Right lobe of liver (tissue), 6 donors: ENCODE measurements at places on chromosomes 6 and 20. TPM values are rescaled to one million over a fixed set of nuclear protein-coding genes. Genes with fewer than 3 reads are reported as not detected.

Gene COL19A1
- not detected for total RNA-seq

Gene KIAA1586
- total RNA-seq = 3.2 TPM

Gene C20orf144
- not detected for total RNA-seq

- no peak overlapping the region for H3K4me3 ChIP-seq
- H3K27me3 ChIP-seq = no peaks in the 10 kb centered on the region
- H3K4me1 ChIP-seq = no peaks in the 10 kb centered on the region
- no peak overlapping the region for H3K27ac ChIP-seq
- DNase-seq = no peak
Observed at GRCh38 chr6:8030920-8031319, 33.3 kb downstream of the BLOC1S5 start.

DNA sequence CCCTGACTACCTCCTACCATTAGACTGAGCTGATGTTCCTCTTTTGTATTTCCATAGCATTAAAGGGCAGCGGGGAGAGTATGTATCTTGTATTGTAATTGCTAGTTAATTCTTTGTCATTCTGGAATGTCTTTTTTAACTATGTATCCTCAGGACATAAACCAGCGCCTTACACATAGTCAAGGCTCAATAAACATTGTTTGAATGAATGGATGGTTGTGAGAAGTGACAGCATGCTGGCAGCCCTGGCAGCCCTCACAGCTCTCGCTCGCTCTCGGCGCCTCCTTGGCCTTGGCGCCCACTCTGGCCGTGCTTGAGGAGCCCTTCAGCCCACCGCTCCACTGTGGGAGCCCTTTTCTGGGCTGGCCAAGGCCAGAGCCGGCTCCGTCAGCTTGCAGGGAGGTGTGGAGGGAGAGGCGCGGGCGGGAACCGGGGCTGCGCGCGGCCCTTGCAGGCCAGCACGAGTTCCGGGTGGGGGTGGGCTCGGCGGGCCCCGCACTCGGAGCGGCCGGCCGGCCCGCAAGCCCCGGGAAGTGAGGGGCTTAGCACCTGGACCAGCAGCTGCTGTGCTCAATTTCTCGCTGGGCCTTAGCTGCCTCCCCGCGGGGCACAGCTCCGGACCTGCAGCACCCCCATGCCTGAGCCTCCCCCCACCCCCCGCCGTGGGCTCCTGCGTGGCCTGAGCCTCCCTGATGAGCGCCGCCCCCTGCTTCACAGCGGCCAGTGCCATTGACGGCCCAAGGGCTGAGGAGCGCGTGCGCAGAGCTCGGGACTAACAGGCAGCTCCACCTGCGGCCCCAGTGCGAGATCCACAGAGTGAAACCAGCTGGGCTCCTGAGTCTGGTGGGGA is 93.1 kb downstream of the RNF182 start:
- H3K36me3 ChIP-seq = no peaks in the 10 kb centered on the region
- no peaks in the 10 kb centered on the region for H3K4me1 ChIP-seq
- no peak overlapping the region for H3K4me3 ChIP-seq

Gene APCDD1L
- not detected for total RNA-seq

DNA sequence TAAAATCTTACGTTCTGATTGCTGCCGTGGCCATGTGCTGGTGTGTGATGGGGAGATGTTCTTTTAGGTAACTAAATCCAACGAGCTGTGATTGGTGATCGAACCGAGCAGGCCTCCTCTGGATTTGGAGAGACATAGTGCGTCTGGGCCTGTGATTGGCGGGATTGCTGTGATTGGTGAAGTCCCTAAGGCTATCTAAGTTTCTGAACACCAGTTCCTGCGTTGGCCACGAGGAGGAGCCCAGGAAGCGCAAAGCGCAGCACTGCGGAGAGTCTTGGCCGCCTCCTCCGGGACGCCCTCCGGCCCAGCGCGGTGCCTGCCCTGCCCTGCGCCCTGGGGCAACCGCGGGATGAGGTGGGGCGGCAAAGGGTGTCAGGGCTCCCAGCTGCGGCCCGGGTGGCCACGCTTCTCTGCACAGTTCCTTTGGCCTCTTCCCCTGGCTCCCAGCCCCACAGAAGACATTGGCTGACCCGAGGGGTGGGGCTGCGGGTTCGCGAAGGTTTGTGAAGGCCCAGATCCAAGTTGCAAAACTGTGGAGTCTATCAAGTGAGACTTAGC is 33.0 kb downstream of the HNF4A start:
- no peak overlapping the region for H3K4me3 ChIP-seq
- H3K27ac ChIP-seq = peak overlapping the region; percentile 94
- peaks cover 56% of the 10 kb centered on the region for H3K4me1 ChIP-seq
- DNase-seq = peak; percentile 83
- no peaks in the 10 kb centered on the region for H3K27me3 ChIP-seq

GRCh38 chr6:116229287-116229913 is 24.5 kb downstream of the TSPYL4 start:
- H3K27me3 ChIP-seq = no peaks in the 10 kb centered on the region
- no peaks in the 10 kb centered on the region for H3K4me1 ChIP-seq
- H3K4me3 ChIP-seq = no peak overlapping the region
- H3K27ac ChIP-seq = no peak overlapping the region
- peaks cover 3% of the 10 kb centered on the region for H3K36me3 ChIP-seq

Gene TTK
- total RNA-seq = 0.56 TPM

Gene C6orf136
- 10.8 TPM for total RNA-seq

GRCh38 chr20:18908109-18908508 is 94.5 kb downstream of the SCP2D1 start:
- no peaks in the 10 kb centered on the region for H3K36me3 ChIP-seq
- H3K4me3 ChIP-seq = no peak overlapping the region
- no peak for DNase-seq

GRCh38 chr6:146026873-146027272 is 2.0 kb upstream of the GRM1 start:
- DNase-seq = no peak
- H3K27ac ChIP-seq = no peak overlapping the region
- peaks cover 17% of the 10 kb centered on the region for H3K27me3 ChIP-seq

GRCh38 chr6:50843842-50844241 is 25.2 kb downstream of the TFAP2B start:
- peaks cover 42% of the 10 kb centered on the region for H3K27me3 ChIP-seq
- no peak for DNase-seq
- H3K4me3 ChIP-seq = no peak overlapping the region
- H3K27ac ChIP-seq = no peak overlapping the region

GRCh38 chr20:2643708-2644107 is 8.7 kb upstream of the NOP56 start:
- H3K27ac ChIP-seq = no peak overlapping the region
- H3K4me1 ChIP-seq = no peaks in the 10 kb centered on the region
- DNase-seq = no peak

- no peak for DNase-seq
- H3K4me1 ChIP-seq = no peaks in the 10 kb centered on the region
- no peaks in the 10 kb centered on the region for H3K36me3 ChIP-seq
- no peak overlapping the region for H3K27ac ChIP-seq
- H3K27me3 ChIP-seq = no peaks in the 10 kb centered on the region
Observed at GRCh38 chr20:12287575-12287974, 369.9 kb downstream of the BTBD3 start.

Gene PMEPA1
- 1.6 TPM for total RNA-seq

GRCh38 chr20:1907586-1907985 is 12.4 kb downstream of the SIRPA start:
- peaks cover 10% of the 10 kb centered on the region for H3K36me3 ChIP-seq
- no peaks in the 10 kb centered on the region for H3K27me3 ChIP-seq
- H3K27ac ChIP-seq = no peak overlapping the region
- H3K4me1 ChIP-seq = no peaks in the 10 kb centered on the region
